ENCODE measurements at places on chromosomes 12 and 14. TPM values are rescaled to one million over a fixed set of nuclear protein-coding genes. Genes with fewer than 3 reads are reported as not detected.
A peak's percentile ranks its signal among the peaks of the same experiment; 100 is the strongest.

- no peak for DNase-seq
Measured at GRCh38 chr12:106171117-106171750, 32.5 kb upstream of the NUAK1 start.

The VRTN gene
- polyA plus RNA-seq = not detected

GRCh38 chr12:50786498-50787231 lies 22.8 kb downstream of the ATF1 start:
- DNase-seq = no peak

- peak; percentile 86 for DNase-seq
Measured at GRCh38 chr14:68814539-68815297, 21.9 kb upstream of the ZFP36L1 start.

The GSG1 gene
- 0.58 TPM for polyA plus RNA-seq

GRCh38 chr12:76033081-76034011 lies 1.8 kb upstream of the PHLDA1 start:
- DNase-seq = no peak

DNA sequence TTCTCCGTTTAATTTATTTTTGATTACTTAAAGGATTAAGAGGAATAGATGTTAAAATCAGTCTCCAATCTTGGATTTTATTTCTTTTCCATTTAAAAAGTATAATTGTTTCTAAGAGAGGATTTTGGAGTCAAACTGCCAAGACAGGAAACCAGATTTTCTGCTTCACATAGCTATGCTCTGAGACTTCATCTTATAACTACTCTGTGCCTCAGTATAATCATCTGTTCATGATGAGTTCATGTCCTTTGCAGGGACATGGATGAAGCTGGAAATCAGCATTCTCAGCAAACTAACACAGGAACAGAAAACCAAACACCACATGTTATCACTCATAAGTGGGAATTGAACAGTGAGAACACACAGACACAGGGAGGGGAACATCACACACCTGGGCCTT lies 9.0 kb upstream of the TAS2R31 start:
- DNase-seq = no peak

GRCh38 chr12:101992091-101992490 lies 69.7 kb downstream of the WASHC3 start:
- DNase-seq = no peak

DNA sequence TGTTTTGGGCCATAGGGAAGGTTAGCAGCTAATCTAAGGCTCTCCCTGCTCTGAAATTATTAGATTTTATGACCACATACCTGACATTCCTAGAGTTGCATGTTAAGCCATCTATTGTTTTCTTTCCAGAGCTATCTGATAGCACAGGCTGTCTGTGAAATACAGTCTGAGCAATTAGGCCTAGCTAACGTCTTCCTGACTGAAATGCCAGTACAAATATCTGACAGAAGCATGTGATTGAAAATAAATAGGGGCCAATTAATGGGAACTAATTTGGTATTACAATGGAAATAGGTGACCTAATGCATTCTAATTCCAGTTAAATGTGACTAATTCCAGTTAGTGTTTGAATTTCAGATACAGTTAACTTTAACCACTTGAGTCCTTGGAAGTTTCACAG lies 115.2 kb downstream of the C12orf75 start:
- no peak for DNase-seq

GRCh38 chr12:64656429-64656828 lies 46.1 kb downstream of the RASSF3 start:
- DNase-seq = no peak
